Mesenteric fat pad (tissue), 1 donor: ENCODE measurements at places on chromosomes 11 and 22.
A peak's percentile ranks its signal among the peaks of the same experiment; 100 is the strongest.

GRCh38 chr11:77068457-77069335 is 1.9 kb downstream of the CAPN5 start:
- peak; percentile 82 for DNase-seq

GRCh38 chr11:24661331-24661730 is 164.5 kb downstream of the LUZP2 start:
- DNase-seq = no peak

DNA sequence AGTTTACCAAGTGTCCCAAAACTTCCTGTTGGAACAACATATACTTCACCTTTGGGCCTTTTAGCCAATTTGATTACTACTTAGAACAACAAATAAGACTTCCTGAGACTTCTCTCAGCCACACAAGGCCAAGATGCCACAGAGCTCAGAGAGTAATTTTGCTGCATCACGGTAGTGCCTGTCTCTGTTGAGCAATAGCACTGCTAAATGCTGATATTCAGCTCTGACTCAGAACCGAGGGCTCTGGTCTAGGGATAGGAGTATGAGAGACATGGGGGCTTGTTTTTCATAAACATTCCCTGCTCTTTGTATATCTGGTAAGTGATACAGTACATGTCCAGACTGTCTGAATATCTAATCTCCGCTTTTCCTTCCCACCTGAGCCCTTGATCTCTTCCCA is 260.4 kb upstream of the ARHGAP20 start:
- no peak for DNase-seq

DNA sequence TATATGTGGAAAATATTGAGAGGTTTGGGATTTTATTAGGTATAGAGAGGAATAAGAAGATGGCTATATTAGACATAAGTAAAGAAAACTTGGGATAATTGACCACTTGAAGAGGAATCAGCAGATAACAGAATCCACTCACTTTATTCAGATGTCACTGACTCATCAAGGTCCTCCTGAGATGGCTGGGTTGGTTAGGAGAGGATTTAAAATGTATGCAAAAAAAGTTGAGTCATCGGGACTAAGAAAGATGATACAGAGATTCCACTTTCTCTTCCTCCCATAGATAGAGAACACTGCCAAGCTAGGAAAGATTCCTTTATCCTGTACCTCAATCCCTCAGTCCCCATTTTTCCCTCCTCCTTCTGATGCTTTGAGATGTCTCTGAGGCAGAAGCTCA is at the start of gene OR6A2:
OR6A2 (minus strand) TSS at position 288 of the 400 bp plus-strand sequence. CDS start 3,981 bp downstream, outside the sequence.
- no peak for DNase-seq

DNA sequence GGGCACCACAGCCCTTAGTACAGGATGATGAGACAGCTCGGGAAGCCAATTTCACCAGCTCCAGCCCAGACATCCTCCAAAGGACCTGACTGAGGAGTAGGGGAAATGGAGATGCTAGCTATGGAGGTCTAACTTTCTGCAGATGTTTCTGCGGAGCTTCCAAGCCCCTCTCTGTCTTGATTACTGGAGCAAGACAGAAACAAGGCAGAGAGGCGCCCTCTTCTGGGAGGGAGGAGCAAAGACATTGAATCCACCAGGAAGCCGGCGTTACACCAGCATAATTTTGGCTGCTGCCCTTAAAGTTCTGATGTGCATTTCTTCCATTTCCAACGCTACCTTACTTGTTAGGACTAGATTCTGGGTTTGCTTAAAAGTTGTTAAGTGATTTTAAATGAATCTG is 107.3 kb upstream of the HSD17B12 start:
- DNase-seq = no peak

DNA sequence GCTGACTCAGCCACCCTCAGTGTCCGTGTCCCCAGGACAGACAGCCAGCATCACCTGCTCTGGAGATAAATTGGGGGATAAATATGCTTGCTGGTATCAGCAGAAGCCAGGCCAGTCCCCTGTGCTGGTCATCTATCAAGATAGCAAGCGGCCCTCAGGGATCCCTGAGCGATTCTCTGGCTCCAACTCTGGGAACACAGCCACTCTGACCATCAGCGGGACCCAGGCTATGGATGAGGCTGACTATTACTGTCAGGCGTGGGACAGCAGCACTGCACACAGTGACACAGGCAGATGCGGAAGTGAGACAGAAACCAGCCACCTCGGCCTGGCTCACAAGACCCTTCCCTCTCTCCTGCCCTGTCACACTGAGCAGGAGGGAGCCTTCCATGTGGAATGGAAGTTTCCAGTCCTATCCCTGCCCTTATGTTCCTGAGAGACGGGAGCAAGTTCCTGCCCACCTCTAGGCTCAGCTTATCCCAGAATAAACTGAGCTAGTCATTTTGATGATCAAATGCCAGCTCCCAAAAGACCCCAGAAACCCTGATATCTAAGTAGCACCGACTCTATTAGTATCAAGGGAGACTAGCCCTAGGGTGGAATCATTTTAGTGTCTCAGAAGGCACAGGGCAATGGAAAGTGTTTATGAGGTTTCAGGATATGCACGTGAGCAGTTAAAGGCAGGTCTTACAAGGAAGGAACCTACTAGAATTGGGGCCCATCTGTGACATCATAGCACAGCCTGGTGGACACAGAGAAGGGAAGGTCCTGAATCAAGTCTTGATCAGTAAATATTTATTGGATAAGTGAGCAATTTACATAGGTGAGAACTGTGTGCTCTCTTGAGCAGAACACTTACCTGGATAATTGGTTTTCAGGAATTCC is 6.3 kb upstream of the IGLL5 start:
- DNase-seq = peak; percentile 49

DNA sequence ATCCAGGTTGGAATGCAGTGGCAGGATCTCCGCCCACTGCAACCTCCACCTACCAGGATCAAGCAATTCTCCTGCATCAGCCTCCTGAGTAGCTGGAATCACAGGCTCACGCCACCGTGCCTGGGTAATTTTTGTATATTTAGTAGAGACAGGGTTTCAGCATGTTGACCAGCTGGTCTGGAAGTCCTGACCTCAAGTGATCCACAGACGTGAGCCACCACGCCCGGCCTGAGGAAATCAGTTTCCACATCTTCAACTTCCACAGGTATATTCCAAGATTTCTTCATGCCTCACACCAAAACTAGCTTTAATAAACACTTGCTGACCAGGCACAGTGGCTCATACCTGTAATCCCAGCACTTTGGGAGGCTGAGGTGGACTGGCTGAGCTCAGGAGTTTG is 7.6 kb downstream of the HARBI1 start:
- no peak for DNase-seq

DNA sequence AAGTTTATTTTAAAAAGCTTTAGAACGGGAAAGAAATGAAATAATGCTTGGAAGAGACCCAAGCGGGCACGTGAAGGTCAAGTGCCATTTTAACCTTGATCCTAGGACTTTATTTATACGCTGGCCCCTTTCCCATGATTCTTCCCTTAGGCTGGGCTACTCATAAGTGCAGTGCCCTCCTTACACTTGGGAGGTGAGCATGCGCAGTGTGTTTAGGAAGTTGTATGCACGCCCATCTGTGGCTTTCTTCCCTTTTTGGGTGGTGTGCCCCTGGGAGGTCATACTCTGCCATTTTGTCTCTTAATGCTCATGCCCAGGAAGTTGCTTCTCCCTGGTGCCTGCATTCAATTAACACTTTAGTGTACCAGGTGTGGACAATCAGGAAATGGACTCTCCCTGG is 239.7 kb downstream of the SWAP70 start:
- no peak for DNase-seq

DNA sequence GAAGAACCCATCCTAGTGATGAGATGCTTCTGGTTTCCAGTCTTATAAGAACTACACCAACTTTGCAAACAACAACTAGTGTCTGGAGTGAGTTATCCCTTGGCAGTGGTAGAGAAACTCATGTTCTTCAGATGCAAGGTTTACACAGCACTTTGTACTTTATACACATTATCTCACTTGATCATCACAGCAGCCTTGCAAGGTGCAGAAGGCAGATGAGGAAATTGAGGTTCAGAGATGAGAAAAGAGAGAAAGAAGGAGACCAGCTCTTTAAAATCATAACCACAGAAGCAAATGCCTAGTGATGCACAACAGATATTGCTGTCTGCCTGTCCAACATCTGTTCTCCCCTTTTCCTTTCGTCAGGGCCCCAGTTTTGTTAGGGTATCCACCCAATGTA is 16.7 kb upstream of the CD44 start:
- no peak for DNase-seq

DNA sequence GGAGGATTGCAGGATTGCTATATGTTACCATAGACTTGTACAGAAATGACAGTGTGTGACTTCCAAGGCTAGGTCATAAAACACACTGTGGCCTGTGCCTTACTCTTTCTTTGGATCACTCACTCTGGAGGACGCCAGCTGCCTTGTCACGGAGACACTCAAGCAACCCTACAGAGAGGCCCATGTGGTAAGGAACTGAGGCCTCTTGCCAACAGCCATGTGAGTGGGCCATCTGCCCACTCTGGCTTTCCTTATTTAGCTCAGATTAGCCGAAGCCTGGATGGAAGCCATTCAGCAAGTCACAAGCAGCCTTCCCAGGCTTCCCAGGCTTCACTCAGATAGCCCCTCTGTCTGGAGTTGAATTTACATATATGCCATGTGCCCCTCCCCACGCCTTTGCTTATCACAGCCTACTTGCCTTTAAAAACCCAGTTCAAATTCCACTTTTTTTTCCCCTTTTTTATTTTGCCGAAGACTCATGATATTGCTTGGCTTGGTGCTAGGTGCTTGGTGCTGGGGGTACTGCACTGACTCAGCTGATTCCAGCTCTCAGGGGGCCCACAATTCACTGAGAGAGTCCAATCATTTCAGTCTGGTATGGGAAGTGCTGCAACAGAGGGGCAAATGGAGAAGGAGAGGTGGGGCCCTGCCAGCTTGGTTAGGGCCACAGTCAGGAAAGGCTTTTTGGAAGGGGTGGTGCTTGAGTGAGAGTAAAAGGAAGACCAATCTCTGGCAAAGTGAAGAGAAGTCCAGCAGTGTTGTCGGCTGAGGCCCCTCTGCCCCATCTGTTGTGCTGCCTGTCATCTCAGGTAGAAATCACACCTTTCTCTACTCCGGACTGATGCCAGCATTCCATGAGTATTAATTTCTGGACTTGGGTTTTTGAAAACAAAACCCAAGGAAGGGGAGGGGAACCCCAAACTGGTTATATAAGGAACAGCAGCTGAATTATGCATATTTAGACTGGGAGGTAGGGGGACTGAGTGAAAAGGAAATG is 14.5 kb upstream of the P4HA3 start:
- DNase-seq = no peak

GRCh38 chr22:38607680-38608079 is 37.7 kb upstream of the DMC1 start:
- no peak for DNase-seq

GRCh38 chr11:11420191-11420898 is 67.3 kb upstream of the CSNK2A3 start:
- no peak for DNase-seq

GRCh38 chr11:1946812-1947484 is at the start of gene MRPL23:
Gene MRPL23, plus strand, starts transcription at chr11:1947332. Its CDS starts 31 bp downstream, at chr11:1947363.
- no peak for DNase-seq

GRCh38 chr11:44329472-44330230 is 19.7 kb upstream of the ALX4 start:
- DNase-seq = no peak

DNA sequence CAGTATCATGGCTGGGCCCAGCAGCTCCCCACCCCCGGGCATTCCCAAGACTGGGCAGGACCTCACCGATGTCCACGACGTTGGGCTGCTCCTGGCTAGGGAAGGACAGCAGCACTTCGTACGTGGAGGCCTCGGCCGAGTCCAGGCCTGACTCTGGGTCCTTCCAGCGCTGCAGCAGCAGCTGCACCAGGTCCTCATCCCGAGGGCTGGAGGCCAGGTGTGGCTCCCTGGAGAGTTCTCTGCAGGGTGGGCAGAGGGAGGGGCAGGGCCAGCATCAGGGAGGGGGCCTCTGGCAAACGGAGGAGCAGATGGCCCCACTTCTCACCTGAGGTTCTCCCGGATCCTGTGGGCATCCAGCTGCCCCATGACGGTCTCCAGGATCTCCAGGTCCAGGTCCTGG is 341 bp downstream of the NAALADL1 start:
- no peak for DNase-seq

DNA sequence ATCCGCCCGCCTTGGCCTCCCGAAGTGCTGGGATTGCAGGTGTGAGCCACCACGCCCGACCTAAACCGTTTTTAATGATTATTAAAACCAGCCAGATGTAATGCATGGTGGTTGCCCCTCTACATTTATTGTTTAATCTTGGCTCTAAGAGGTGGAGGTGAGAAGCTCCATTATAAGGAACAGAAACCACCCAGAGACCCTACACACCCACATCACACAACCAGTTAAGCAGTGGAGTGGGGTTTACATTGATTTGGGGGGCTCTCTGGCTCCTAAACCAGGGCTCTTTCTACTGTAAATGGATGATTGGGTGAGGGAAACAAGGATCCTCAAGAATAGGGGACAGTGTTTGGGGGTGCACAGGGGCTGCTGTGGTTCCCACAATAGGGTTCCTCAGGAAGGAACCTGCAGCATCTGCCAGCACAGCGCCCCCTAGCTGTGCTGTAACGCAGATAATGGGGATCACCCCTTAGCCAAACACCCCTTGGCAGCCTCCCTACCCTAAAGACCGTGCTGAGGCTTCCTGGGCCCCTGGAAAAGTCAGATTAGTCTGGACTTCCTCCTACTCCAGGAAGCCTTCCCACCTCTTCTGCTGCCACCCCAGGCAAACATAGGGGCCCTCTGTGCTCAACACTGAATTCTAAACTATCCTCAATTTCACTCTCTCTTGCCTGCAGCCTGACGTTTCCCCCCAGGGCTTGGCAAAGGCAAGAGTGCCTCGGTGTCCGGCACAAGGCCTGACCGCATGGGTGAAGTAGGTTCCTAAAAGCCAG is 2.4 kb downstream of the MPST start:
- DNase-seq = no peak

DNA sequence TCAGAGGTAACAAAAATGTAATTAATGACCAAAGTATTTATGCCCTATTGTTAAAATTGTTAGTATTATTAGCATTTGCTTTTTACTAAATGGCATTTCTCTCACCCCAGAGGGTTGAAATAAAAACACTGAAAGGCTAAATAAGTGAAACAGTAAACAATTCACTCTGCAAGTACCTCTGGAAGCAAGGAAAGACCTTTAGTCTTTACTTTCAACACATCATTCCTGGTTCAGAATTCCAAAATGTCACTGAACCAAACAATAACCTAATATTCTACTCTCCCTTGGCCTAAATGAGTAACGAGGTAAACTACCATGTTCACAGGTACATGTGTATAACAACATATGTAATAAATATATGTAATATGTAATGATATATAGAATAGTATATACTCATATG is 369.3 kb downstream of the TTC28 start:
- no peak for DNase-seq

GRCh38 chr11:45390407-45390806 is 104.3 kb upstream of the SYT13 start:
- no peak for DNase-seq

GRCh38 chr11:93278976-93279375 is 51.6 kb upstream of the DEUP1 start:
- DNase-seq = no peak
